ENCODE measurements at places on chromosomes 11 and 22.

- DNase-seq = no peak
Measured at GRCh38 chr11:75591966-75592365, 29.9 kb downstream of the SERPINH1 start.

- no peak for DNase-seq
Measured at GRCh38 chr11:6405052-6405667, 13.7 kb downstream of the APBB1 start.

DNA sequence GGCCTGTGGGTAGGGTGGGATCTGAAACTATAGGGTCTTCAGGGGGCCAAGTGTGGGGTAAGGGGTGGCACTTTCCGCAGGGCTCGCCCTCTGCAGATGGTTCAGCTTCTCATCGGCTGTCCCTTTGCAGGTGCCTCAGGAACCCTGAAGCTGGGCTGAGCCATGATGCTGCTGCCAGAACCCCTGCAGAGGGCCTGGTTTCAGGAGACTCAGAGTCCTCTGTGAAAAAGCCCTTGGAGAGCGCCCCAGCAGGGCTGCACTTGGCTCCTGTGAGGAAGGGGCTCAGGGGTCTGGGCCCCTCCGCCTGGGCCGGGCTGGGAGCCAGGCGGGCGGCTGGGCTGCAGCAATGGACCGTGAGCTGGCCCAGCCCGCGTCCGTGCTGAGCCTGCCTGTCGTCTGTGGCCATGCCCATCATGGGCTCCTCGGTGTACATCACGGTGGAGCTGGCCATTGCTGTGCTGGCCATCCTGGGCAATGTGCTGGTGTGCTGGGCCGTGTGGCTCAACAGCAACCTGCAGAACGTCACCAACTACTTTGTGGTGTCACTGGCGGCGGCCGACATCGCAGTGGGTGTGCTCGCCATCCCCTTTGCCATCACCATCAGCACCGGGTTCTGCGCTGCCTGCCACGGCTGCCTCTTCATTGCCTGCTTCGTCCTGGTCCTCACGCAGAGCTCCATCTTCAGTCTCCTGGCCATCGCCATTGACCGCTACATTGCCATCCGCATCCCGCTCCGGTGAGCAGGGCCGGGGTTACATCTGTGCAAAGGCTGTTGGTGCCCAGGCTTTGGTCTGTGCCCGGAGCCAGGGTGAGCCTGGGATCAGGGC is 5.8 kb downstream of the ADORA2A start:
- no peak for DNase-seq

DNA sequence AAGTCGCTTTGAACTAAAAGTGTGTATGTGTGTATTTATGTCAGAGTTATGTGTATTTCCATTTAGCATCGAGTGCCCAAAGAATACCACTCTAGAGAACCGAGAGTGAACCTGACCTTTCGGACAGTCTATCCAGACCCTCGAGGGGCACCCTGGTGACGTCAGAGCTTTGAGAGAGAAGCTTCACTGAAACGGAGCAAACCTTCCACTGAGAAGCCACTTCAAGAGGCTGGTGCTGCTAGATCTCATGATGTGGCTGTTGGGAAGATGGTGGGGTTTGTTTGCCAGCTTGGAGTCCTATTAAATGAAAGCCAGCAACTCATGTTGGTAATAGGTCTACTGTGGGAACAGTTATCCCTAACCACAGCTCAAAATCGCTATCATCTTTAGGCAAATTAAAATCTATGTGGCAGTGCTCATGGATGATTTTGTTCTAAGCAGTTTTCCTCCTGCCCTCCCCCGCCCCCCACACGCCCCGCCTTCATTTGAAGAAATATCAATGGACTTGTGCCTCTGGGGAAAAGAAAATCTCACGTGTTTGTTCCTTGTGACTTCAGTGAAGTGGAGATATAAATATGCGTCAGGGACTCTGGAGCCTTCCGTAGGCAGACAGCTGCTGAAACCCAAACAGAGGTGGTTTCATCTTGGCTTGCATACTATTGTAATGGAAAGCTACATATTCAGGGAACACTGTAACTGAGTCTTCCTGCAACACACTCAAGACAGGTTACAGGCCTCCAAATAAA is 22.4 kb upstream of the C11orf96 start:
- DNase-seq = no peak

DNA sequence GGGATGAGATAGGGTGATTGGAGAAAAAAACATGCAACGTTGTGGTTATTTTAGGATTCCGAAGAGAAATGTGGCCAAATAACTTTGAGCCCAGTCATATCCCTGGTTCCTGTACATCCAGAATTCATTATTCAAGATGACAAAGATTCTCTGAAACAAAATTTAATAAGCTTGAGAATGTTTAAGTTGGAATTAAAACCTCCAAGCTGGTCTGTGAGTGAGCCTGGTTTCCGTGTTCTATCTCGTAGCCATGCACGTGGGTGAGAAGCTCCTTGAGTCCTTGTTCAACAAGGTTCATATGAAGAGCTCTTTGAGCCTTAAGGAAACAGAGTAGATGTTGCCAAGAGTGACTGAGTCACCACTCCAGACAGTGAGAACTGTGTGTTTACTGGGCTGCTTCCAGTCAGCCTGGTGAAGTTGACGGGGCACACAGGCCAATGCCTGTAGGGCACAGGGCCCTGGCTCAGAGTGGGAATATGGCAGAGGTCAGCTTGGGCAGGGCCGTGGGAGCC is 206.5 kb downstream of the NAV2 start:
- DNase-seq = no peak

DNA sequence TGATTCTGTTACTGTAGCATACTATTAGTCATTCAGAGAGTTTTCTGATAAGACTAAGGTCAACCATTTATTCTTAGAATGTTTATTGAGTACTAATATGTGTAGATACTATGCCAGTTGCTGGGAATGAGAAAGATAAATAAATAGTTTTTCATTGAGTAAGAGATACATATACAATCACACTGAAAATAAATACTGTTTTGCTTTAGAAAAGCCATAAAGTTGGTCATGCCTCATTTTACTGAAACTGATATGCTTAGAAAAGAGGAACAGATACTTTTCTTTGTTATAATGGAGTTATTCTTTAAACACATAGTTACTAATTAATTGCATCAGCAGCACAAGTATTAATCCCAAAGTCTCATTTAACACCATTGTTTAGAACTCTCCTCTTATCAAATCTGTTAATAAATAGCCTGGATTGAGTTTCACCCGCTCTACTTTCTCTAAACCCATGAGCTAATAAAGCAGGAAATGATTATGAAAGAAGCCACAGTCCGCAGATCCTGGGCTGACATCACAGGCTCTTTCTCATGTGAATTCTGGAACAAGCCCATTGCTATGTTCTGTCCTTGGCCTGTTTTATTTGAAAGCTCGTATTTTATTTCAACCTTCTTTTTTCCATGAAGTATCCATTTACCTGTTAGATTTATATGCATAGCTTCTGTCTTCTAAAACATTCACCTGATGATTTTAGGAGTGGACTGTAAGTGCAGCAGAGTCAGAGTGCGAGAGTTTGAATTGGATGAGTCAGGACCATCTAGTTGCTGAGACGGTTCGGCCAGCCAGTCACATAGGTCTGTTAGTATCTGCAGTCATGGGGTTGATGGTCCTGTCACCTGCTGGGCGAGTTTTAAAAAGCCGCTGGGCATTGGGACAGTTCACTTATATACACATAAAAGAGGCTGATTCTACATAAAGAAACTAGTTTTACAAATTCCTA is 35.5 kb downstream of the PIWIL4 start:
- DNase-seq = no peak

- DNase-seq = no peak
Measured at GRCh38 chr11:128563942-128564641, 23.3 kb downstream of the ETS1 start.

DNA sequence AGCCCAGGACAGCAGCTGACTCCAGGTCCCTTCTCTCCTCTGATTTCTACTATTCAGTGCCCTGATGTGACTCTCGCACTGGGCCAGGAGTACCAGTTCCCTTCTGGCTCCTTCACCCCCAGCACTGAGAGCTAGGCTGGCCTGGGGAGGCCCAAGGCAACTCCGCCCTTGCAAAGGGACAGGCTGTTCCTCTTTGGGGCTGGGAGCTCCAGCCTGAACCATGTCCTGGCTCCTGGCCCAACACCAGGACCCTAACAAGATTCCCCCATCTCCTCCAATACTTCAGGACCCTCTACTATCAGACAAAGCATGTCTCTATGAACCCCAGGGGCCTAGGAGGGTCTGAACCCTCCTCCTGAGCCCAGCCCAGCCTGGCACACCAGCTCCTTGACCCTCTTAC is 12.5 kb downstream of the CREB3L1 start:
- no peak for DNase-seq
